Activated CD4-positive, alpha-beta memory T cell treated with anti-CD3 and anti-CD28 coated beads, Interleukin-2, amount 10 ng/mL, durations not matched to agents 7 days and 5 days (primary cell): ENCODE measurements at places on chromosomes 13 and 19.

DNA sequence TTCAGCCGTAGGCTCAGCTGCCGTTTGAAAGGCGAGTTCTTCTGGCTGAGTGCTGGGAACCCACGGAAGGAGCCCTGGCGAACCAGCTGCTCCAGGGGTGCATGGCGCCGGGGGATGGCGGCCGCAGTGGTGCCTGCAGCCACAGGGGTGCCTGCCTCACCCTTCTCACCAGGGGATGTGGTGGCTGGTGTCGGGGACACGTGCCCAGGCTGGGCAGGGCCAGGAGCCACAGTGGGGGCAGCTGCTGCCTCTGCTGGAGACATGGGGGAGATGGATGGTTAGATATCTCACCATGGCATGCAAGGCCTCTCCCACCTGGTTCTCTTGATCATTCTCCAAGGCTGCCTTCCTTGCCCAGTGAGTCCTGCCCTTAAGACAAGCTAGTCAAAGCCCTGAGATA is 17.1 kb downstream of the NUMBL start:
- no peak for DNase-seq

DNA sequence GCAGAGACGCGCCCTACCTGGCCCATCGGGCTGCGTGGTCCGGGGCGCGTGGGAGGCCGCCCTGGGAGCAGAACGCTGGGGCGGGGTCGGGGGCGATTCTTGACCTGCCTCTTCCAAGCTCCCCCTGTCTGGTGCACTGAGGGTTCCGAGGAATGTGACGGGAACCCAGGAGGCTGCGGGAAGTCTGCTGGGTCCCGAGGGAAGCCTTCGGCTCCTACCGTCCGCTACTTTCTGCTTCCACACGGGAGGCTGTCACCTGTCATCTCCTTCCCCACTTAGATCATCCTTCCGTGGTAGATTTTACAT is 781 bp upstream of the SPRYD7 start:
- DNase-seq = no peak

DNA sequence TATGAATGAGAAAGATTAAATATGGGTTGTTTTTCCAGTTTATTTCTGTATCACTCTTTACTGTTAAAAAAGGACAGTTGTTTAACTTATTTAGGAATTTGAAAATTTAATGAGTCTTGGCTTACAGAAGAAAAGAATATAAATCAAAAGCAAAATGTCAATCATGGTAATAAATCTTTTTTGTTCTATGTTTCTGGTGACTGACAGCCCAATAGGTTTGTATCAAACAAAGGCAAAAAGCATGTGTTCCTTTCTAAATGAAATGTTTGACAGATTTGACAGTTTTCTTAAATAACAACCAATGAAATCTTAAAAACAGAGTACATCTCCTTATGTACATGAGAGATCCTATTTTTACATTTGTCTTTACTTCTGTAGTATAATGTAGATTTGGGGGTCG is 11.0 kb downstream of the PCDH9 start:
- DNase-seq = no peak

DNA sequence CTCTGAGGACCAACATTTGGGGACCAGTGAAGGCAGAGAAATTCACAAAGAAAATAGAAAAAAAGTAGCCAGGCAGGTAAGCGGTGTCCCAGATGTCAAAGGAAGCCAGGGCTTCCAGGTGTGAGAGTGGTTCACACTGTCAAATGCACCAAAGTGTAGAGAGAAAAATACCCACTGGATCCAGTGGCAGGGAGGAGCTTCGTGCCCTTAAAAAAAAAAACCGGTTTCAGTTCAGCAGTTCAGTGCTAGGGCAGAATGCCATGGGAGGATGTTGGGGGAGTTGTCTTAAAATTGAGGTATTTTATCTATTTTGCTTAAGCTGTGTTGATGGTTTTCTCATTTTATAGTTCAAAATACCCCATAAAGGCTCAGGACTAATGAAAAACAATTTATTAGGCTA is 47.8 kb upstream of the C1QTNF9 start:
- no peak for DNase-seq

DNA sequence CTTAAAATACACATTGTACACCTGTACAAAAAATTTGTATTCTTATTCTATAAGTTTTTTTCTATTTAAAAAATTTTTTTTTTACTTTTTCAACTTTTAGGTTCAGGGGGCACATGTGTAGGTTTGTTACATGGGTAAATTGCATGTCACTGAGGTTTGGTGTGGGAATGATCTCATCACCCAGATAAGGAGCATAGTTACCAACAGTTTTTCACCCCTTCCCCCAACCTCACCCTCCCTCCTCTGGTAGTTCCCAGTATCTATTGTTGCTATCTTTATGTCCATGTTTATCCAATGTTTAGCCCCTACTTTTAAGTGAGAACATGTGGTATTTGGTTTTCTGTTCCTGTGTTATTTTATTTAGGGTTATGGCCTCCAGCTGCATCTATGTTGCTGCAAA is 89.9 kb downstream of the CDK8 start:
- DNase-seq = no peak

DNA sequence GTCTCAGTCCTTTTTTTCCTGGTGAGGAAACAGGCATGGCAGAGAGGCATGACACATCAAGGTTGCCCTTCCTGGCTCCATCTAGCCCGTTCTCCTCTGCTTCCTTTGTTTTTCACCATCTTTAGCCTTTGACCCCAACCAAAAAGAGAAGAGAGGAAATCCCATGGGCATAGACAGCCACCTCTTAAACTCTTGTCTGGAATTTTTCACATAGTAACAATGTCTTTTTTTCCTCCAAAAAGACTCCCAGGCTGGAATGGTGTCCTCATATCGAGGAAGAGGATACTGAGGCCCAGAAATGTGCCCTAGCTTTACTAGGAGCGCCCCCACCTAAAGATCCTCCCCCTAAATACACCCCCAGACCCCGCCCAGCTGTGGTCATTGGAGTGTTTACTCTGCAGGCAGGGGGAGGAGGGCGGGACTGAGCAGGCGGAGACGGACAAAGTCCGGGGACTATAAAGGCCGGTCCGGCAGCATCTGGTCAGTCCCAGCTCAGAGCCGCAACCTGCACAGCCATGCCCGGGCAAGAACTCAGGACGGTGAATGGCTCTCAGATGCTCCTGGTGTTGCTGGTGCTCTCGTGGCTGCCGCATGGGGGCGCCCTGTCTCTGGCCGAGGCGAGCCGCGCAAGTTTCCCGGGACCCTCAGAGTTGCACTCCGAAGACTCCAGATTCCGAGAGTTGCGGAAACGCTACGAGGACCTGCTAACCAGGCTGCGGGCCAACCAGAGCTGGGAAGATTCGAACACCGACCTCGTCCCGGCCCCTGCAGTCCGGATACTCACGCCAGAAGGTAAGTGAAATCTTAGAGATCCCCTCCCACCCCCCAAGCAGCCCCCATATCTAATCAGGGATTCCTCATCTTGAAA is at the start of gene GDF15:
TSS of gene GDF15 (plus strand) at position 484 of the 868 bp plus-strand sequence. CDS start at position 516, 32 bp downstream.
- peak; percentile 41 for DNase-seq

DNA sequence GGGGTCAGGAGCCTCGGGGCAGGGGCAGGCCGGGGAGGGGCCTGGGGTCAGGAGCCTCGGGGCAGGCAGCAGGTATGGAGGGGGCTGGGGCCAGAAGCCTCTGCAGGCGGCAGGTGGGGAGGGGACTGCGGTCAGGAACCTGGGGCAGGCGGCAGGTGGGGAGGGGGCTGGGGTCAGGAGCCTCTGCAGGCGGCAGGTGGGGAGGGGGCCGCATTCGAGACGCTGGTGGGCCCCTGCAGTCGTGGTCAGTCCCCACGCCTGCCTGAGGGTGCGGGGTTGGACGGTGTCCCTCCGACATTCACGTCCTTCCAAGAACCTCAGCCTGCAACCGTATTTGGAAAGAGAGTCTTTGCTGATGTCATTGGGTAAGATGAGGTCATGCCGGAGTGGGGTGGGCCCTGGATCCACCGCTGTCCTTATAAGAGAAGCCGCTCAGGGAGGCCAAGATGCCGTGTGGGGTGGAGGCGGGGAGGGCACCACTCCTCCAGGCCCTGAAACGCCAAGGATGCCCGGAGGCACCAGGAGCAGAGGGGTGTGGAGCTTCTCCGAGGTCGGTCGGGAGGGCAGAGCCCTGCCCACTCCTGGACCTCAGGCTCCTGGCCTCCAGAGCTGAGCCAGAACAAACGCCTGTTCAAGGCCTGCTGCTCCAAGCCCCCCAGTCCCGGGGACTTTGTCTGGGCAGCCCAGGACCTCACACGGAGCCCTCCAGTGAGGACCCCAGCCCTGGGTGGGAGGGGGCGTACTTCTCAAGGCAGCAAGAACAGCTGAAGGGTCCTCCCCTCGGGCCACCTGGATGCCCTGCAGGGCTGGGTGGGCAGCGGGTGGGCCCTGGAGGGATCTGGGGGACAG is 30.1 kb downstream of the PIP5K1C start:
- DNase-seq = no peak

DNA sequence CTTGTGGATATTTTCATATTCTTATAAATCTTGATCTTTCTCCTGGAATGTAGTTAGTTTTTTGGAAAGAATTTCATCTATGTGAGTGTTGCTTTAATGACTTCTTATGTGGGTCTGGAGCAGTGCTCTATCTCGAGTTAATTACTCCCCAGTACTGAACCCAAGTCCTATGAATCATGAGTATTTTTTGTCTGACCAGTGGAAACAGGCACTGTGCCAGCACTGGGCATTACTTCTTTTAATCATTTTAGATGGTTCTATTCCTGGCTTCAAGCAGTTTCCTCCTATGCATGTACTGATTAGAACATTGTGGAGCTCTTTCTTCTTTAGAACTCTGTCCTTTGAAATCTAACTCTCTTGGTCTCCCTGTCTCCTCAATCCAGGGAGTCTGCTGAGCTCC is 466.3 kb downstream of the PCDH17 start:
- DNase-seq = no peak

DNA sequence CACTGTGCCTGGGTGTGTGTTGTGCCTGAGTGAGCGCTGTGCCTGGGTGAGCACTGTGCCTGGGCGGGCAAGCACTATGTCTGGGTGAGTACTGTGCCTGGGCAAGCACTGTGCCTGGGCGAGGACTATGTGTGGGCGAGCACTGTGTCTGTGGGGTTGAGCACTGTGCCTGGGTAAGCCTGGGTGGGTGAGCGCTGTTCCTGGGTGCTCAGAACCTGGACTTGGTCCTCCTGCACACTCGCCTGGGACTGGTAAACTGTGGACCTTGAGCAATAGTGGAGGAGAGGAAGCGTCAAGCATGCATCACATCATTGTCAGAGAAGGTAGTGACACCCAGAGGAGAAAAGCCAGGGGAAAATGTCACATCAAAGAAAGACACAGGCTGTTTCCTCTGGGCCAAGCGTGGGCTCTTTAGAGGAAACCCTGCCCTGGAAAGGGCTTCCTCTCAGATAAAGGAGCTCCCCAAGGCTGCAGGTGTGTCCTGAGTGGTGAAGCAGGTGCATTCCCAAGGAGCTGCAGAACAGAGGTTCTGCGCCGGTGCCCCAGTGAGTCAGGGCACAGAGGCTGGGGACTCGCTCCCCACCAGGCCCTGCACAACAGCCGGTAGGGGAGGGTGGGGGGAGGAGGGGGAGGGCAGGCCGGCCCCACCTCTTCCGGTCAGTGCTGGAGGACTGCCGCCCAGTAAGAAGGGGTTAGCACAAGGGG is 141.2 kb downstream of the TEX29 start:
- DNase-seq = peak; percentile 1
